ENCODE measurements at places on chromosomes 7 and 10. TPM values are rescaled to one million over a fixed set of nuclear protein-coding genes. Genes with fewer than 3 reads are reported as not detected.

DNA sequence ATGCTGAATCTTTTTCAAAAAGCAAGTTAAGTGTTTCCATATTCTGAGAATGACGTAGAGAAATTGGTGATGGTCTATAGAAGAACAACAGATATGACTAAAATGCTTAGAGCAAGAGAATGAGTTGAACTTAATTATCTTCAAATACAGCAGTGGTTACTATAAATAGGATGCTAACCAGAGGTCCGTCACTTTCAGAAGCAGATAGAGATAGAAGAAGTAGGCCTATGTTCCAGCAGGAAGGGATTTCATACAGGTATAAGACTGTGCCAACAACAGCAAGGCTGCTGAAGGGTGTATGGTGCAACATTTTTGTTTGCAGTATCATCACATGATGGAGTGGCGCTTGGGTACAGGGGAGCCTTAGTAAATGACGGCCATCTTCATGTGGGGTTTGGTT lies 68.6 kb downstream of the HBP1 start:
- H3K36me3 ChIP-seq = peaks cover 4% of the 10 kb centered on the region
- no peaks in the 10 kb centered on the region for H3K27me3 ChIP-seq
- no peak overlapping the region for H3K27ac ChIP-seq

- no peak overlapping the region for H3K27ac ChIP-seq
- H3K36me3 ChIP-seq = no peaks in the 10 kb centered on the region
- no peaks in the 10 kb centered on the region for H3K27me3 ChIP-seq
- DNase-seq = no peak
- H3K4me3 ChIP-seq = no peak overlapping the region
Observed at GRCh38 chr7:44918029-44918428, 32.7 kb upstream of the PURB start.

- no peak for DNase-seq
- H3K4me3 ChIP-seq = no peak overlapping the region
- H3K27me3 ChIP-seq = peaks cover 3% of the 10 kb centered on the region
Observed at GRCh38 chr7:74199551-74200355, 10.1 kb upstream of the LAT2 start.

GRCh38 chr7:105493923-105494315 lies 28.2 kb downstream of the PUS7 start:
- H3K4me3 ChIP-seq = no peak overlapping the region
- peaks cover 3% of the 10 kb centered on the region for H3K4me1 ChIP-seq
- no peak for DNase-seq
- no peak overlapping the region for H3K27ac ChIP-seq

DNA sequence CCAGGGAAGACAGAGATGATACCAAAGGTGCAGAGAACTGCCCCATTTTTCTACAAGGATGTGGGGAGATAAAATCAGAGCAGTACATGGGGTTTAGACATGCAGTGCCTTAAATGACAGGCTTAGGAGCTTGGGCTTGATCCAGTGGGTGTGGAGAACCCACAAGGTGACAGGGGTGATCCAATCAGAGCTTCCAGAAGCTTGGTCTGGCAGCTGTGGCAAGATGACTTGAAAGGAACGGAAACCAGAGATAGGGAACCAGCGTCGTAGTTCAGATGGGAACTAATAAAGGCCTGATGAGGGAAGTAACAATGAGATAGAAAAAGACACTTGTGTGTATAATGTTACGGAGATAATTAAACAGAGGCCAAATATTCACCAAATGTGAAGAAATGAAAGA lies 80.7 kb downstream of the SLC37A3 start:
- H3K36me3 ChIP-seq = peaks cover 23% of the 10 kb centered on the region
- no peak overlapping the region for H3K4me3 ChIP-seq
- no peak overlapping the region for H3K27ac ChIP-seq

DNA sequence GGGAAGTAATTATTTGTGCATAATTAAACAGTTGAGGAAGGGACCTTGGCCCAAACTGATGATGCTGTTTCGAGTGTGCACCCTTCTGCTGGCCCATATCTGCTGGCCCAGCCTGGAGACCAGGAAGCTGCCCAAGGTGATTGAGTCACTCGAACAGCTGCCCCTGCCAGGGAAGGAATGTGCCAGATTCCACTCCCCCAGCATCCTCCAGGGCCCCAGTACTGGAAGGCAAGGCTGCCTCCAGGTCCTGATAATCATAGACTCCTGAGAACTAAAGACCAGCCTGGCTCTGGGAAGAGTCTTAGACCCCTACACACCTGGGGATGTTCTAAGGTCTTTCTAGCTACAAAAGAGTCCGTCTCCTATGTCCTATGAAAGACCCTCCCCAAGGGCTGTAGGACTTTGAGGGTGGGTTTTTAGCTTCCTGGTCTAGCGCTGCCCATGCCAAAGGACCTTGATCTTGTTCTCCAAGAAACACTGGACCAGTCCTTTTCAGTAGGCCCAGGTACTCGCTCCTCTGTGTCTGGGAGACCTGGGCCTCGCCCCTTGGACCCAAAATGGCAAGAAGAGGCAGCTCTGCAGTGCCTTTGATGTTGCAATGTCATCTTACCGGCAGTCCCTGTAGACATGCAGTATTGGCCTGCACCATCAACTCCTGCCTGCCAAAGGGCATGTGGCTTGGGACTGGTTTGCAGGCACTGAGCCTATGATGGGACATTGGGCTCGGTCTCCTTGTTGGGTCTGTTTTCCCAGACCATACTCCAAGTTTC lies 103.2 kb upstream of the GPR26 start:
- H3K4me3 ChIP-seq = no peak overlapping the region
- H3K36me3 ChIP-seq = no peaks in the 10 kb centered on the region
- H3K27ac ChIP-seq = no peak overlapping the region
- no peaks in the 10 kb centered on the region for H3K4me1 ChIP-seq
- H3K27me3 ChIP-seq = peaks cover 5% of the 10 kb centered on the region

DNA sequence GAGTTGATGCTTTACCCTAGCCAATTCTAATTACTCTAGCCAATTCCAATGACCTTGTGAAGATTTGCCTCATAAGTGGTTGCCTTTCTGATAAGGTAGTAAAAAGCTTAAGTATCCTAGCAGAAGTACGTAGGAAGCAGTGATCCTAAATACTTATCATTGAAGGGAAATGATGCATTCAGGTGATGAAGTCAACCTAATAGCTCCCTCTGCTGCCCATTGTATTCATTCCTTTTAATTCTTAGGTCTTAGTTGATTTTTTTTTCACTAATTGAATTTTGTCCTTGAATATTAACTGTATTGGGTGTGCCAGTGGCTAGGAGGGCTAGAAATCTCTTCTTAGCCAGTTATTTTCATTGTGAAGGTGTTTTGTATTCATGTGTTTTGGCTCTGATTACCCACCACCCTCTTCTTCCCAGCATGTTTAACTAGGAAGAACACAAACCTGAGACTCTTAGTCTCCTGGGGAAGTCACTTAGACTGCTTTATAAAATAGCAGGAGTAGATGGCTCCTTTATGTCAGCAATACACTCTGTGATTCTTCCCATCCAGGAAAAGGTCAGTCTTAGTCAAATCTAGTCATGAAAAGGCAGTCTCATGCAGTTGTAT lies 46.3 kb downstream of the PLEKHA8 start:
- peaks cover 3% of the 10 kb centered on the region for H3K36me3 ChIP-seq
- no peak overlapping the region for H3K4me3 ChIP-seq
- no peak for DNase-seq
- H3K27me3 ChIP-seq = no peaks in the 10 kb centered on the region
- no peak overlapping the region for H3K27ac ChIP-seq
- no peaks in the 10 kb centered on the region for H3K4me1 ChIP-seq

GRCh38 chr7:23468526-23469149 lies 1.7 kb downstream of the IGF2BP3 start:
- peak overlapping the region; percentile 79 for H3K4me3 ChIP-seq
- H3K27ac ChIP-seq = no peak overlapping the region
- DNase-seq = peak; percentile 43
- H3K27me3 ChIP-seq = peaks cover 80% of the 10 kb centered on the region

GRCh38 chr10:34475786-34476185 lies 339.3 kb downstream of the PARD3 start:
- no peak for DNase-seq
- no peaks in the 10 kb centered on the region for H3K4me1 ChIP-seq
- no peak overlapping the region for H3K27ac ChIP-seq
- no peak overlapping the region for H3K4me3 ChIP-seq
- no peaks in the 10 kb centered on the region for H3K36me3 ChIP-seq

DNA sequence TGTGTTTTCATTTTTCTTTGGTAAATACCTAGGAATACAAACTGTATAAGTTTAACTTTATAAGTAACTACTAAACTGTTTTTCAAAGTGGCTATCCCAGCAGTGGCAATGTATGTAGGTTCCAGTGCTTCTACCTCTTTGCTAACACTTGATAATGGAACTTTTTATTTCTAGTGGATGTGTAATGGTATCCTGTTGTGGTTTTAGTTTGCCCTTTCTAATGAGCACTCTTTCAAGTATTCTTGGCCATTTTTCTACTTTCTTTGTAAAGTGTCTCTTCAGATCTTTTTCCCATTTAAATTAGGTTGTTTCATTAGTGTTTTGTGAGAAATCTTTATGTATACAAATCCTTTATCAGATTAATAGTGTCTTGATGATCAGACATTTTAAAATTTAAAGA lies 4.6 kb downstream of the KIF20B start:
- peak overlapping the region; percentile 20 for H3K27ac ChIP-seq
- H3K36me3 ChIP-seq = peaks cover 27% of the 10 kb centered on the region
- DNase-seq = no peak
- no peaks in the 10 kb centered on the region for H3K27me3 ChIP-seq
- peaks cover 32% of the 10 kb centered on the region for H3K4me1 ChIP-seq

The ZNF488 gene
- not detected for total RNA-seq

The HGF gene
- not detected for total RNA-seq

The TMEM270 gene
- total RNA-seq = not detected

The SLC39A12 gene
- total RNA-seq = not detected

The PDK4 gene
- total RNA-seq = 0.39 TPM
